ENCODE measurements at places on chromosomes 12 and 14.

DNA sequence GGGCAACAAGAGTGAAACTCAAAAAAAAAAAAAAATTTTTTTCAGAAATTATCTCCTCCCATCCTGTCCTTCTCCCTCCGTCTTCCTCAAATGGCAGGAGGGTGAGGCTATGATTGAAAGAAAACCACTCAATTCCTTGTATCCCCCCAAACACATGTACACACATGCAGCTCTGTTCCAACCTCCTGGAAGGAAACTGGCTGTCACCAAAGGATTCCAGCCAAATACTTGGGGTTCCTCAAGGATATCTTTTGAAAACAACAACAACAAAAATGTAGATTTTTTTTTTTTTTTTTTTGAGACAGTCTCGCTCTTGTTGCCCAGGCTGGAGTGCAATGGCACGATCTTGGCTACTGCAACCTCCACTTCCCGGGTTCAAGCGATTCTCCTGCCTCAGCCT is 46.8 kb upstream of the VASH1 start:
- no peak for DNase-seq

DNA sequence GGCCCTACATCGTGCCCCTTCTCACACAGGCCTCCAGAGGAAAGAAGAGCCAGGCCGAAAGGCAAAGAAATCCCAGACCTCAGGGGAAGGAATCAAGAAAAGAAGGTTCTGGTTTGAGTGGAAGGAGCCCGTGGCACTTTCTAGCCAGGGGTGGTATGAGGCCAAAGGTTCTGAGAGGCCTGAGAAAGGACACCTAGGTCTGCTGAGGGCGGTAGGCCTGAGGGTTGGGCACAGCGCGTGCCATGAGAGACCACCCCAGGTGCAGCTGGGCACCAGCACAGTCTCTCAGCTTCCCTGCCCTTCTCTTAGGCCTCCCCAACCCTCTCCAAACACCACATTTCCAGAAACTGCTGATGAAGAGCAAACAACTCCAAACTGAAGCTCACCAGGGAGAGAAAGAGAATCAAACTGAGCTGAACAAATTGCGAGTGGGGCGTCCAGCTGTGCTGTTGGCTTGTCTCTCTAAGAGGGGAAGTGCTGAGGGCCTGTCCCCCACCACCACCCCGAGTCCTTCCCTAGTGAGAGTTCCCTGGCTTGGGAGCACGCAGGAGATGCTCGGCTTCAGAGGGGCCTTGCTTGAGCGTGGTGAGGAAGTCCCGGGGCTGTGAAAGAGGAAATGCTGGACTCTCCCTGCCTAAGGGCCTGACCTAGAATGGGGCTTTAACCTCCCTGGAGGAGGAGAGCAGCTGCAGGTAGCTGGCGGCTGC is 184.8 kb downstream of the ZFP36L1 start:
- no peak for DNase-seq

DNA sequence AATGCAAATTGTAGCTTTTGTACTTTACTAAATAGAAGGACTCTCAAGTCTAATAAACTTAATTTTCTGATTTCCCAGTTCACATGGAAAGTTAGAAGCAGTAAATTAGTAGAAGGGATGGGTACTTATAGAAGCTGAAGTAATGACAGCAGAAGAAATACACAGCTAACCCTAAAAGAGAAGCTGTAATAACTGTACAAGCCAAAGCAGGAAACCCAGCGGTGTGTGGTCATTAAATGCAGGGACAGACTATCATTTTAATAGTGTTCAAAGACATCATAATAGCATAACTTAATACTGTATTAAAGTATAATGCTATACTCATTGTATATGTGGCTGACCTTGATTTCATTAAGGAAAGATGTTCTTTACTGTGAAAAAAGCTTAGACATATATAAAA is 74.9 kb downstream of the PCNX1 start:
- no peak for DNase-seq

- no peak for DNase-seq
Measured at GRCh38 chr14:65620195-65620594, 207.7 kb downstream of the FUT8 start.

- no peak for DNase-seq
Measured at GRCh38 chr12:91889059-91889458, 256.6 kb downstream of the BTG1 start.
